Stimulated activated CD8-positive, alpha-beta memory T cell treated with anti-CD3 and anti-CD28 coated beads, Interleukin-15, amount 100 ng/mL, for 24 hours (primary cell): ENCODE measurements at places on chromosomes 6 and 20.

- DNase-seq: no peak
These were observed 51.8 kb upstream of the SLCO4A1 start for GRCh38 chr20:62590309-62591121.

DNA sequence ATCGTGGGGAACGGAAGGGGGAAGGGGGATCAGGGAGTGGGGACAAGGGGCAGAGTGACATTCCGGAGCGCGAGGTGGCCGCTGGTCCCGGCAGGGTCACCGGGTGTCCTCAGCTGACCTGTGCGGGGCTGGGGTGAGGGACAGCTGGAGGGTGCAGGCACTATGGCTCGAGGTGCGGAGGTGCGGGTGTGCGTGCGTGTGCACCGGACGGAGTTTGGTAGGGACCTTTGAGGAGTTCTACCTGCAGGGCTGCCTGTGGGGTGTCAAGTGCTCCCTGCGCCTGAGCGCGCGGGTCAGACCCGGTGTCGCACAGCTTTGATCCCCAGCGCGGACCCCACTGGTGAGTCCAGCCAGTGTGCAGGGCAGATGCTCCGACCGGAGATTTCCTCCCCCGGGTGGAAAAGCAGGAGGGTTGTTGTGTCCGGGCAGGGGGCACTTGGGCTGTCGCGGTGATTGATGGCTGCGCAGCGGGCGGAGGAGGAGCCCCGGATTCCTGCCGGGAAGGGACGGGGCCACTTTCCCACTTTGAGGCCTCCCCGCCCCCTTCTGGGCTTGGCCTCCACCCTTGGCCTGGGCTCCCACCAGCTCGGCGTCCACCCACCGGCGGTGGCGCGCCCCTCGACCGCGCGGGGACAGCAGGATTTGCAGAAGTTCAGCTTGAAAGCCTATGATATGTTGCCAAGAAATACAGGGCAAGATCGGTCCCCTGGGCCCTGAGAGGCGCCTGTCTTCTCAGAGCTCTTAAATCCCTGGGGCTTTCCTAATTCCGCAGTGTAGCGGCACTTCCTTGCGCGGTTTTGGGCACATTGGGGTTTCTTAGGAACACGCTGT, 658 bp downstream of the RIN2 start:
- DNase-seq: no peak

DNA sequence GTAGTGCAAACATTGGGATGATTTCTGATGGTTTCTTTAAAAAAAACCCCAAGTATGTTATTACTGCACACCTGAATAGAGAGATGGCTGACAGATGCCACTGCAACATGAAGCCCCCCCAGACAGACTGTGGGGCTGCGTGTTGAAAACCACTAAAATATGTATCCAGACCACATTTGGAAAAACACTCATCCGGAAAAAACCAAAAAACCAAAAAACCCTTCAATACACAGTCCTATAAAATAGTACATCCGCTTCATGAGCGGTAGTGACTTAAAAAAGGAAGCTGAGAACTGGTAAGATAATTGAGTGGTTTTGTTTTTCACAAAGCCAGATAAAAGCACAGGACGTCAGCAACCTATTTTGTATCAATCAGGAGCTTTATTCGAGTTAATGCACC, 47.1 kb upstream of the EDN3 start:
- no peak for DNase-seq

DNA sequence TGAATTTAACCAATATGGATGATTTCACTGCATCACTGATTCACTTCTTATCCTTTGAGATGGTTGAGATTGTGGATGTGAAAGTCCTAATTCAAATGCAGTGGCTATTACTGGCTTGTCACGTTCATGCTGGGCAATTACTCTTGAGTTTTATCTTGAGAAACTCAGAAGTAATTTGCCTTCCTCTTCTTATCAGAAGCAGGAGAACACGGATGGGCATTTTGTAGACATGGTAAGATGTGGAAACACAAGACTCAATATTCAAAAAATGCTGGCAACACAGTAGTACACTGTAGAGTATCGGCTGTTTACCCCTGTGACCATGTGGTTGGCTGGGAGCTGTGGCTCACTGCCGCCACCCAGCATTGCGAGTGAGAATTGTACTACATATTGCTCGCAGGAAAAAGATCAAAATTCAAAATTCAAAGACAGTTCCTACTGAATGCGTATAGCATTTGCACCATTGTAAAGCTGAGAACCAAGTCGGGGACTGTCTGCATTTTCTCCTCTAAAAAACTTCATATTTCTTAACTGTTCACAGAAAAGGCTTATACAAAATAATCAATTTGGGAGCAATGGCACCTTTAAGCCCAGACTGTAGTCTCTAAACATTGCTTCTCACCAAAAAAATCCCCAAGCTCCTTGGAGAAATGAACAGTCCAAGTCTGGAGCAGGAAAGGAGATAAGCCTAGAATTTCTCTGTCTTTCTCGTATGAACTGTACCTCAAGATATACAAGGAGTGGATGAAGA, 61.9 kb upstream of the ELOVL5 start:
- DNase-seq: no peak

GRCh38 chr6:116404696-116405095, 33.9 kb downstream of the DSE start:
- DNase-seq: no peak

DNA sequence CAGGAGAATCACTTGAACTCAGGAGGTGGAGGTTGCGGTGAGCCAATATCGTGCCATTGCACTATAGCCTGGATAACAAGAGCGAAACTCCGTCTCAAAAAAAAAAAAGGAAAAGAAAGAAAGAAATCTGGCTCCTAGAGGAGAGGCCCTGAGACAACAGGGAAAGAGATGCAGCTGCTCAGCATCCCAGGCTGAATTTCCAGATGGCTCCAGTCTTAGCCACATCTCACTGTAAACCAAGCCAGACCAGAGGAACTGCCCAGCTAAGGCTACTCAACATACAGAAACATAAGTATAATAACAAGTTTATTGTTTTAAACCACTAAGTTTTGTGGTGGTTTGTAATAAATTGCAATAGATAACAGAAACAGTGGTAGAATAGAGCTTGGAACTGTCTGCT, 38.5 kb upstream of the TASP1 start:
- no peak for DNase-seq

GRCh38 chr20:49280463-49281058, 2.7 kb upstream of the ZNFX1 start:
- no peak for DNase-seq

- no peak for DNase-seq
These were observed 1.0 kb downstream of the PXDC1 start for GRCh38 chr6:3750317-3751076.

GRCh38 chr6:154653385-154653784, 79.8 kb upstream of the SCAF8 start:
- DNase-seq: no peak

DNA sequence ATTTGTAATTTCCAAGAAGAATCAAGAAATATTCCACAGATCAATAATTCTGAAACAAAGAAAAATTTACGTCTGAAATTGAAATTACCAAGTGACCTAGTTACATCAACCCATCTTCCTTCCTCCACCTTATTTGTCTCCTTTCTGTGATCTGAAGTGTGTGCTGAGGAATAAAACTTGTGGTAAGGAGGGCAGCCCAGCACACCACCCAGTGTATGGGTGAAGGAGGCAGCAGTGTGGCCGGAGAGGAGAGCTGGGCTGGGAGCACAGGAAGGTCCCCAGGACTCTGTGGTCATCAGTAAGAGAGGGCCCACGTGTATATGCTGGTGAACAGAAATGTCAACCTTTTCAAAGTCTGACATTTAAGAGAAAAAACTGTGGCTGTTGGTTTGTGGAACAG, 11.3 kb upstream of the CCR6 start:
- DNase-seq: no peak

GRCh38 chr20:42093542-42094440, 475.6 kb upstream of the CHD6 start:
- DNase-seq: no peak

DNA sequence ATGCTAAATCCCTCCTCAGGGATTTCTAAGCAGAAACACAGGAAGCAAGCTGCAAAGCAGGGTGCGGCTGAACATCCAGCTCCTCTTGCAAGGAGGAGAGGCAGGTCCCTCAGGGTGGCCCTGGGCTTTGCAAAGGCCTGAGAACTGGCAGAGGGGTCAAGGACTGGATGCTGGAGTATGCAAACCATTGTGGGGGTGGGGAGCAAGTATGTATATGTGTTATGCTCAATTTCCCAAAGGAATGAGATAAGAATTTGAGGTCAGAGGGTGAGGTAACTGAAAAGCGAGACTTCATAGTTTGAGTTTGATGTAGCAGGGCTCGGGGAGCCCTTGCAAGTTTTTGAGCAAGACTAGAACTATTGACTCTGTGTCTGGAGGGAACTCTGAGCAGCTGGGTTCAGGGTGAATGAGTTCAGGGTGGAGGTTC, 11.2 kb downstream of the SLC22A2 start:
- DNase-seq: no peak

DNA sequence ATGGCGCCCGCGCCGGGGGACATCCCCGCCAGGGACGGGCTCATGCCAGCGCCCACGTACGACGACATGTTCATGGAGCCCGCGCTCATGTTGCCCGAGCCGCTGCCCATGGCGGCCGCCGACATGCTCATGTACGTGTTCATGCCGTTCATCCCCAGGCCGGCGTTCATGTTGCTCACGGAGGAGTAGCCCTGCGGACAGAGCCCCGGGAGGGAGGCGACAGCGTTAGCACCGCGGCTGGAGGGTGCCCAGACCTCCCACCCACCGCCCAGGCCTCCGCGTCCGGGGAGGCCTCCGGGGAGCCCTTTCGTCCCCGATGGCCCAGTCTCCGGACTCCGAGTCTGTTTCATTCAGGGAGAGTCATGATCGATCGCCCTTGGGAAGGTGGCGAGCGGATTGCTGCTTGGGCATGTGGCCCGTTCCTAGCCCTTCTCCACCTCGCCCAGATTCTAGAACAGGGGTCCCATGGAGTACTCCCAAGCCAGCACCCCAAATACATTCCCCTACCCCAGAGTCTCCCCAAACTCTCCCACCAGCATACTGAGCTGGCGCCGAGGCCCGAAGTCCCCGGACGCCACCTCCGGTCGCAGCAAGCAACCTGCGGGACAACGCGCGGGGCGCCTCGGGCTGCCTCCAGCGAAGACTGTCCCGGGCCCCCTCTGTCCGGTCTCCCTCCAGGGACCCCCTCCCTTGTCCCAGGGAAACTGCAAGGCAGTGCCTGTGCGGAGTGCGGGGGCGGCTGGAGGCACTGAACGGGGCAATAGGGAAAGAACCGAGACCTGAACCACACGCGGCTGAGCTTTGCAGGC, 1.2 kb downstream of the FOXA2 start:
- no peak for DNase-seq

- DNase-seq: no peak
These were observed 87.5 kb downstream of the ZFP64 start for GRCh38 chr20:52103913-52104545.

DNA sequence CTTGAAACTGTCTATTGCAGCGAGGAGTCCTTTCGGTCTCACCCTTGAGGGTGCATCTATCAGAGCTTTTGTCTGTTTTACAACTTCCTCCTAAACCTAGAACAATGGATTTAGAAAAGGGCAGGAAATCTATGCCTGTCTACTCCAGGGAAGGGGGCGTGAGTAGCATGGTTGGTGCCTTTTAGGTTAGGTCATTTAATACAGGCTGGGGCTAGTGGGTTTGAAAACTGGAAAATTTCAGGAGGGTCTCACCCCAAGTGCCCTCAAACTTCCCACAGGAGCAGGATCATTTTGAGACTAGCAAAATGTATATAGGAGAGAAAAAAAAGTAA, 33.5 kb upstream of the BMP6 start:
- DNase-seq: no peak
